CD4-positive, CD25-positive, alpha-beta regulatory T cell (primary cell): ENCODE measurements at places on chromosomes 4 and X. TPM values are rescaled to one million over a fixed set of nuclear protein-coding genes. Genes with fewer than 3 reads are reported as not detected.

The GABRQ gene
- not detected for total RNA-seq

The L1CAM gene
- 2.1 TPM for total RNA-seq

The FMR1NB gene
- total RNA-seq = not detected

The NXF2 gene
- not detected for total RNA-seq

The IL13RA2 gene
- not detected for total RNA-seq

The ATP2B3 gene
- total RNA-seq = not detected

The SUPT20HL2 gene
- total RNA-seq = not detected

The XAGE1A gene
- total RNA-seq = not detected

The UGT2A1 gene
- not detected for total RNA-seq

The TMEM185A gene
- 19.5 TPM for total RNA-seq

The TSC22D3 gene
- total RNA-seq = 2,718 TPM

The IL3RA gene
- total RNA-seq = 1.2 TPM

The RS1 gene
- not detected for total RNA-seq
